ENCODE measurements at places on chromosomes 3 and 15.
A peak's percentile ranks its signal among the peaks of the same experiment; 100 is the strongest.

DNA sequence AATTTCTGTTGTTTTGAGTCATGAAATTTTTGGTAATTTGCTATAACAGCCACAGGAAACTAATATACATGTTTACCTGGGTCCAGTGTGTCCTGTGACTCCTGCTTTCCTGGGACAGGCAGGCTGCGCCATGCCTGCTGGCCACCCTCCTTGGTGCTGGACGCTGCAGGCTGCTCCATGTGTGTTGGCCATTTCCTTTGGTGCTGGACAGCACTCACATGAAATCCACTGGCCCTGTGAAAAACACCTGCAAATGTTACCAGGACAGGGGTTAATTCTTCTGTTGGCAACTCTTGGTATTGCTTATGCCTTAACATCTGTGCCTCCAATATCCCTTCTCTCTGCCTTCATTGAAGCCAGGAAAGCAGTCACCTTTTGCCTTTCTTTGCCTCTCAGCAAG lies 86.9 kb upstream of the ATP10A start:
- no peak for DNase-seq

DNA sequence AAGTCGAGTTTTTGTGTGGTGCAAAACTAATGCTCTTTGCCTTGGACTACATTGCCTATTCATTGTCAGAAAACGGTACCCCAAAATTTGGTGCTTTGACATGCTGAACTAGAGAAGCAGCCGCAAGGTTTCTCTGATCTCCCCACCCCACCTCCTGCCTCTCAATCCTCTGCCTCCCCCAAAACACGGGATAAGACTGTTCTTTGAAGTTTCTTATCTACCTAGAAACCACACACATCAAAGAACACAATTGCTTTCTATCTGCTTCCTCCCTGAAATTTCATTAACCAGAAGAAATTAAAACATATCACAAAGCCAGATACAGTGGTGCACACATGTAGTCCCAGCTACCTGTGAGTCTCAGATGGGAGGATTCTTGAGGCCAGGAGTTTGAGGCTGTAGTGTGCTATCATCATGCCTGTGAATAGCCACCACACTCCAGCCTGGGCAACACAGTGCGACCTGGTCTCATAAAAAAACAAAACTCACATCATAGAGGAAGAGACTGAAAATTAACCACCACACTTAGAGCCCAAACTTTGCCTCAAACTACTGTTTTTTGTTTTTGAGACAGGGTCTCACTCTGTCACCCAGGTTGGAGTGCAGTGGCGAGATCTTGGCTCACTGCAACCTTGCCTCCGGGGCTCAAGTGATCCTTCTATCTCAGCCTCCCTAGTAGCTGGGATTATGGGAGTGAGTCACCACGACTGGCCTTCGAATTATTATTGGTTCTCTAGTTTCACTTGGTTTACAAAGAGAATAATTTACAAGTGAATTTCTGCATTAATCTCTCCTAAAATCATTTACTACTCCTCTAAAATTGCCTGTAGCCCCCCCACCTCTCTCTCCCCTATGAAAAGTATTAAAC lies 2.7 kb upstream of the PCNP start:
- DNase-seq = no peak

DNA sequence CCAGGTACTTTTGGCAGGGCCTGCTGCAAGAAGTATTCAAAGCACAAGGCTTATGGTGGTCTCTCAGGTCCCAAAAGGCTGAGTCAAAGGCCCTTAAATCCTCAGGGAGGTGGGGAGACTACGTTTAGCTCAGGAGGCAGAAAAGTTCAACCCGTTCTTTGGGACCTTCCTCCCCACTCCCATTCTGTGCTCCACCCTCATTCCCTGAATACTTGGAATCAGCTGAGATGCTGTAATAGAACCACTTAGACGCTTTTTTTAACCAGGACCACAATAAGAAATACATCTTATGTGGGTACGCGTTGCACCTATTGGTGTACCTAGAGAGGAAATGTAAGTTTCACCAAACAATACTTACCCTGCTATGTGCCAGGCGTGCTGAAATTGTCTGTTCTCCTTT lies 58.0 kb downstream of the FAM174B start:
- no peak for DNase-seq

DNA sequence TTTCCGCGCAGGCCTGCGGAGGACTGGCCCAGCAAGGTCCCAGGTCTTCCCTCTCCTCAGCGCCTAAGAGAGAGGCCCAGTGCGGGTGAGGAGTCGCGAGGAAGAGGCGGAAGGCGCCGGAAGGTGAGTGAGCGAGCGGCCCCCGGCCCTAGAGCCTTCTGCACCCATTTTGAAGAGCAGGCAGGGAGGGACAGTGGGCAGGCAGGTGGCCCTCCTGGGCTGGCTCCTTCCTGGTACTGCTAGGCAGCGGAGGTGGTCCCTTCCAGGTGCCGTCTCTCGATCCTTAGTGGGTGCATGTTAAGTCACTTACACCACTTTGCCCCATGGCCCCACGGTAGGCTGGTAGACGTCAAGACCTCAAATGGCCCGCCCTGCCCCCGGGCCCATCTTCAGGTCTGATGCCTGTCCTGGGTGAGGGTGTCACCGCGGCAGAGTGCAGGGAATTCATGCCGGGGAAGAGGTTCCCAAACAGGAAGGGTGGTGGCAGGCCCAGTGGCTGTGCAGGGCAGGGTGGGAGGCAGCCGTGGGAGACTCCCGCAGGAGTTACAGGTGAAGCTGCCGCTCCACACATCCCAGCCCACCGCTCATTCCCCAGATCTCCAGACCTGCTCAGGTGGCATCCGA lies 14.4 kb downstream of the PAK6 start:
- no peak for DNase-seq

GRCh38 chr3:36923523-36923943 lies 21.3 kb downstream of the TRANK1 start:
- no peak for DNase-seq

GRCh38 chr15:92502930-92503857 lies 109.5 kb downstream of the ST8SIA2 start:
- DNase-seq = no peak

GRCh38 chr3:170358042-170359010 lies 811 bp downstream of the SKIL start:
- peak; percentile 38 for DNase-seq

DNA sequence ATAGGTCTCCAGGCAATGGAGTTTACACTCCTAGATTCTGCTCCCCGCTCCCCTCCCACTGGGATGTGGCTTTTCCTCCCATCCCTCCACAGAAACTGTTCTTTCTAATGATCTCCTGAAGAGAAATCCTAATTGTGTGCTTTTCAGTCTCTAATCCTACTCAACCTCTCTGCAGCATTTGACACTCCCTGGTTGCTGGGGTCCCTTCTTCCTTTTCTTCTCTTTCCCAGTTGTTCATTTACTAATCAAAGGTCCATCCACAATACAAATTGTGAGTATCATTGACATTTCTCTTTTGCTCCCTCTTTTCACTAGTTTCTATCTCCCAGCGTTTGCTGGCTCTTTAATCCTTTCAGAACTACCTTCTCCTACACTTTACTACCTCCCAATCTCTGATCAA lies 6.5 kb upstream of the MYH15 start:
- no peak for DNase-seq

DNA sequence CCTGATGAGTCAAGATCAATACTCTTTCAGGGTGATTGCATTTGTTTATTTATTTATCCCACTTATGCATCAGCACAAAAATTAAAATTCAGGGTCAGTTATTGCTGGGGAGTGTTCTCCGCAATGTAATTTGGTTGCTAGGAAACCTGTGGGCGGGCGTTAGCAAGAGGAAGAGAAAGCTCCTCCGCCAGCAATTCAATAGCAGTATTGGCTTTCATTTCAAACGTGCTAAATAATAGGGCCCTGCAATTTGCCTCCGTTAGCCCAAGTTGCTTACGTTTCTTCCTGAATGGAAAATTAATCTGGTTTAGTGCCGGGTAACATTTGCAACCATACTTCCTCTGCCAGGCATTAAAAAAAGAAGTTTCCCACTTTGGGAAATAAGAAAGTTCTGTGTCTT lies 35.5 kb upstream of the PLCL2 start:
- peak; percentile 50 for DNase-seq

GRCh38 chr3:177622520-177622919 lies 425.2 kb upstream of the TBL1XR1 start:
- no peak for DNase-seq

DNA sequence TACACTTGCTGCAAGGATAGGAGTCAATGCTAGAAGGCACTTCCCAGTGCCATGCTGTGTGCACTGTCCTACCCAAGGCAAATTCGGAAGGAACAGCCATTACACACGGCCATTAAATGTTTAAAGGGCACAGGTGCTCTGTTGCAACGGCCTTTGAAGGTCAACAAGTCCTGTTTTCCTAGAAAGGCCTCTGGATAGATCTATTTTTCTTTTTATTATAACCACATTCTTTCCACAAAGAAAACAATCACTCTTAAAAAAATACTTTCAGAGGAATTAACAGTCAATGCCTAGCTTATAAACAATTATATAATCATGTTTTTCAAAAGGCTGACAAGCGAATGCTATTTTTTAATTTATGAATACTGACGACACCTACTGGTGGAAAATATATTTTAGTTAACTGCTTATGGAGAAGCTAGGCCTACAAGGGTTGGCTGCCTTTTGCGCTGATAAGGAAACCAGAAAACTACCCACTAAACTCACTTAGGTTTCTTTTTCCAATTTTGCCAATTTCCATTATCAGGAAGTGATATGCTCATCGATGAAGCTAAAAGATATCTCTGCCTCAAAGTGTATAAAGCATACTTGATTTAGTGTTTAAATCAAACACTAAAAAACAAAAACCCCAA lies 2.4 kb downstream of the ARHGEF3 start:
- no peak for DNase-seq

- no peak for DNase-seq
Measured at GRCh38 chr15:68166847-68167246, 38.3 kb downstream of the CALML4 start.

GRCh38 chr3:56889131-56889530 lies 87.4 kb upstream of the ARHGEF3 start:
- no peak for DNase-seq

GRCh38 chr3:107523539-107524325 lies 970 bp downstream of the BBX start:
- DNase-seq = no peak

GRCh38 chr15:57662091-57662744 lies 44.3 kb upstream of the POLR2M start:
- no peak for DNase-seq

- DNase-seq = no peak
Measured at GRCh38 chr15:85162237-85162636, 180.6 kb downstream of the PDE8A start.

DNA sequence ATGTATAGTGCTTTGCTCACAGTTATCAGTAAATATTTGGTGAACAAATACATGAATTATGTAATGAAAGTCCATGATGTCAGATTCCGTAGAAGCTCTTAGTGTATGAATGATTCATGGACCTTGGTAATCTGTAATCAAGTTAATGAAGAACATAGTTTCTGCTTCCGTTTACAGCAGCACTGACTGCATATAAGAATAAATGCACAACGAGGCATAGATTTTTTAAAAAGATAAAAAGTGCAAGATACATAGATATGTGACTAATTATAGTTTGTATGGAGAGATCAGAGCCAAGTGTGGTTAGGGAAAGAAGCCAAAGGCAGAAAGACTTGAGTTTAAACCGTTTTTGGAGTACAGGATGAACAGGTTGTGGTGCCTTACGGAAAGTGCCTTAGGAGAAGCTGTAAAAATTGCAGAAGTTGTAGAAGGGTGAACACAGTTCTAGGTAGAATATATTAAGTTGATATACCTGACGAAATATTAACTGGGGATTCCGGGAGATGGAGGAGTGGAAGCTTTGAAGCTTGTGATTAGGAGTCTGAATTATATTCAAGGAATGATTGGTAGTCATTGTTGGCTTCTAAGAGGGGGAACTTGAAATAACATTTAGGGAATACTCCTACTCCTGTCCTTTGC lies 293.1 kb downstream of the NLGN1 start:
- no peak for DNase-seq

DNA sequence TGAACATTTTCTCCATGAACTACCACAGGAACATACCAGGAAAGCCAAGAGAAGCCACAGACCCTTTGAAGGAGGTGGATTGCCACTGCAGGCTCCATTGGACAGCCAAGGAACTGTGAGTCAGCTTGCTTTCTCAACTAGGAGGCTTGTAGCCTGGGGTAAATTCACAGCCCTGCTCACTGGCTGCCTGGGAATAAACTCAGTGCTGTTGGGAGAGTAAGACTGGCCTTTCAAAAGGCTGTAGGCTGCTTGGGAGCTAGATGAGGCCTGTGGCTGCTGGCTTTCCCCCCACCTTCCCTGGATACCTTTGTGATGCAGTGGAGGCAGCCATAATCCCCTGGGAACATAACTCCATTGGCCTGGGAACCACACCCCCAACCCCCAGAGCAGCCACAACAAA lies 223.5 kb upstream of the RBMS3 start:
- DNase-seq = no peak

DNA sequence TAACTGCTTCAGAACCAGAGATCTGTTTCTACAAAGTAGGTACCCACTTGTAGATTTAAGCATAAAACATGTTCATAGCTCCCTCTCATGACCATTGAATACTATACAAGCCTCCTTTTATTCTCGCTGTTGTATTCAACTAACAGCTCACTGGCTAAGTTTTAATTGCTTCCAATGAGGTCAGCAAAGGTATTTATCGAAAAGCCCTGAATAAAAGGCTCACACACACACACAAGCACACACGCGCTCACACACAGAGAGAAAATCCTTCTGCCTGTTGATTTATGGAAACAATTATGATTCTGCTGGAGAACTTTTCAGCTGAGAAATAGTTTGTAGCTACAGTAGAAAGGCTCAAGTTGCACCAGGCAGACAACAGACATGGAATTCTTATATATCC lies at the start of gene FGF7:
TSS of gene FGF7 (plus strand) at position 222 of the 400 bp plus-strand sequence. CDS start 1,056 bp downstream, outside the sequence.
- DNase-seq = no peak

DNA sequence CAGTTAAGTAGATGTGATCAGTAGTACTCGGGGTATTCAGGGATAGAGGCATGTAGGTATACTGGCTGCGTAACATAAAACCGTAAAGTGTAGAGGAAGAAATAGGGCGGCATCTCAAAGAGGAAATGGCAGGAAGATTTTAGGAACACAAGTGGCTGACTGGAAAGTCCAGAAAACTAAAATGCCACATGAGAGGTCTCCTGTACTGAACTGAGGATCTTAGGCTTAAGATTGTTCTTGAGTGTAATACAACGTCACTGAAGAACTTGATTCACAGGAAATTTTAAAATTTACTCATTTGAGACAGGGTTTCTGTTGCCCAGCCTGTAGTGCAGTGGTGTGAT lies 2.3 kb upstream of the LMLN start:
- no peak for DNase-seq

GRCh38 chr15:80179025-80179759 lies 26.4 kb downstream of the FAH start:
- no peak for DNase-seq

DNA sequence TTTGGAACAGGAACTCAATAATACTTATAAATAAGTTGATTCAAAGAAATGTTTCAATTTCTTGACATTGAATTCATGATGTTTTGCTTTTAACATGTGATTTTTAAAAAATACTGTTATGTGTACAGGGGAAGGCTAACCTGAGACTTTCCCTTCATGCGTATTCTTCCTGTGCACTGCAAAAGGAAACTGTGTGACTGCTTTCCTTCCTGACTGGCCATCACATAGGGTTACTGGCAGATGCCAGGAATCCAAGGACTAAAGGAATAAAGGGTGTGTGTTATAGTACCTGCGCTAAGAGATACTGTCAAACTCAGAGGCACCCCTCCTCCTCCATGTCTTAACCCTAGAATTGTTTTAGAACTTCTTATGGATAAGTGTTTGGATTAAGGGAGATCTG lies 236.0 kb downstream of the UBE2E2 start:
- no peak for DNase-seq
